GM23248 (cell line): ENCODE measurements at places on chromosomes 6 and 20.

DNA sequence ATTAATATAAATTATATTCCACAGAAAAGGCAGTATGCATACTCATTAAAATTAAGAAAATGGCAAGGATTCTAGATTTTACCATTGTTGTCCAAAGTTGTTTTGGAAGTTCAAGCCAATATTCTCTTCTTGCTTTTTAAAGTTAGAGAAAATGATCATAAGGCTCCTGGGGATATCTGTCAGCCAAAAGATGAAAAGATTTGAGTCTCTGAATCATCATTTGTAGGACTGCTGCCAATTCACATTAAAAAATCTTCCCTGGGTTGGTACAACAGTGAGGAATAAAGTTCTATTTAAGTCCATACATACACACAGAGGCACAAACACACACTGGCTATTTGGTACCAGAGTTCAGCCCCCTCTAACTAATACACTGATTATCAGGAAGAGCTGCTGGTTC, 620.1 kb downstream of the COL12A1 start:
- DNase-seq, result peak; percentile 43

DNA sequence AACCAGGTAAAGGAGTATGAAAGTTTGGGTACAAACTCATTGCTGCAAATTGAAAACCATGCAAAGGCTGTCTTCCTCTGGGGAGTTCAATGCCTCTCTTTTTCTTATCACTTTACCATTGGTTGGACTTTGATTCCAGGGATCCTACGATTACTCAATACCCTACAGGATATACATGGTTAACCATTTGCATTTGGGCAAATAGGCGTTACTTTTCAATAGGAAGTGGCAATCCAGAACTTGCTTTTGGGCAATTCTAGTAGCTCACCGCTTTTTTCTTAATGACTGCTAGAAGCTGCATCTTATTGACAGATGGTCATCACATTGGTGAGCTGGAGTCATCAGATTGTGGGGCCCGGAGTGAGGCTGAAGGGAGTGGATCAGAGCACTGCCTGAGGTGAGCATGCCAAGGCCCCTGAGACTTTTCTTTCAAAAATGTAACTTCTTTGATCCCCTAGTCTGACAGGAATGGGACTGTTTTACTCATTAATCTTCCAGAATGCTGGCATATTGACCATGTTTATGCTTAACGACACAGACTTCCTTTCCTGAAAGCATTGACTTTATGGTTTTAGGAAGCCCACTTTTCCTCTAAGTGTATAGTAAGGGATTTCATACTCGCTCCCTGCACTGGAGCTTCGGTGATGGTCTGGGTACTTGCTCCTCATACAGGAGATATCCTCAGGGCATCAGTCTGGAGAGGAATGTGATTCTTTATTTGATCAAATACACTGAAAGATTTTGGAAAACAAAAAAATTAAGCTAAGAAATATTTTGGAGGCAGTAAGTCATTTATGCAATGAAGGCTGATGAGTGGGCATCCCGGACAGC, at the start of gene CCR6:
CCR6 (plus strand) TSS at position 270 of the 831 bp plus-strand sequence. CDS start 13,039 bp downstream, outside the sequence.
- no peak for DNase-seq

DNA sequence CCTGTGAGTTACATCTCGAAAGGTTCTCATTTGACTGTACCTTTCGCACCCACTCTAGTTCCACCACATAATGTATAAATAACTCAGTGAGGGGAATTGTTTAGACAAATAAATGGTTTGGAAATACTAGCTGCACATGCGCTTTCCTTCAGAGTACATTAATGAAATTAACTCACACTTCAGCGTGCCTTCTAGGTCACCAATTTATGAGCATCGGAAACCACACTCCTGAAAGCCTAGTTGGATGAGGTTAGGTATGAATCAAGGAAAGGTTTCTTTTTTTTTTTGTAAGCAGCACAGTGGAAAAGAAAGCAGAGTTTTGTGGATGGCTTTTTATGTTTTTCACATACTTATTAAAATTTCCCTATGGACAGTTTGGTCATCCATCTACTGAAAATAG, 247.8 kb upstream of the TCF21 start:
- peak; percentile 39 for DNase-seq

GRCh38 chr20:1874450-1875182, 20.6 kb upstream of the SIRPA start:
- no peak for DNase-seq

DNA sequence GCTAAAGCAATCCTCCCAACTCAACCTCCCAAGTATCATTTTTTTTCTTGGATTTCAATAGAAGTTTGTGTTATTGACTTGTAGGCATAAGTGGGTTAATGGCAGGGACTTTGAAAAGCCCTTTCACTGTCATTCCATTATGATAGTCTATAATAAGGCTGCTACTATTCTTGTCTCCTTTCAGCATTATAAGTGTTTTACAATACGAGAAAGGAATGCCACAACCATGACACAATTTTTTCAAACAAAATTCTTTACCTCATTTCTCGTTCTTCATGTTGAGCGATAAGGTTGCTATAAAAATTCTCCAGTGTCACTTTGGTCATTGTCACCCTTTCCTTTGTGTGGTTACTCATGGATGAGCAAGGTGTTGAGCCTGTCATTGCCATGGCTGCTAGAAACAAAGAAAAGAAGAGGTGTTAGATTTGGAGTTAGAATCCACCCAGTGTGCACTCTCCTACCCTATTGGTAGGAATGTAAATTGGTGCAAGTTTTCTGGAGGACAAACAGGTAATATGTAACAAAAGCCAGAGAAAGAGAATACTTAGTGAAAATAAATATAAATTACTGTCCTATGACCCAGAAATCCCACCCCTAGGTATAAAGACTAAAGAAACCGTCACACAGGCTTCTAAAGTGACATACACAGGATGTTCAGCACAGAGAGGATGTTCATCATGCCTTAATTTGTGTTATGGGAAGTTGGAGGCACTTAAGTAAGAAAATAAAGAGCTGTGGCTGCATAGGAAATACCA, 7.3 kb downstream of the STK38 start:
- no peak for DNase-seq

- no peak for DNase-seq
These were observed 93.3 kb upstream of the MYLIP start for GRCh38 chr6:16035488-16036080.

GRCh38 chr20:33034115-33034514, 2.7 kb downstream of the BPIFB6 start:
- DNase-seq, result no peak

DNA sequence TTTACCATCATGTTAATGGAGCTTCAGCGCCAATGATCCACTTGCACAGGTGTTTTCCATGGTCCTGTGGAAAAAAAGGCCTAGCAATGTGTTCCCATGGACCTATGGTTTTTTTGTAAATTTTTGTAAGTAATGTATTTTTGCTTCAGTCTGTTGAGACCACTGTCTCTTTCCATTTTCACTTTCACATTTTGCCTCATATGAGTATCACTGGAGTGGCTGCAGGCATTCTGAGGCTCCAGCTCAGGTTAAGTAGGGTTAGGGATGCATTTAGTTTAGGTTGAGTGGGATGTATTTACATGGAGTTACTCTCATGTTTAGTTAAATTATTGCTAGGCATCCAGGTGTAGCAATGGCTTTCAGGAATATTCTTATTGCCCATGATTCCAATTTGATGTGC, 19.2 kb upstream of the LMBRD1 start:
- no peak for DNase-seq

- DNase-seq, result no peak
These were observed 37.3 kb upstream of the MLN start for GRCh38 chr6:33841070-33841469.

GRCh38 chr6:130968476-130968875, 94.6 kb downstream of the EPB41L2 start:
- DNase-seq, result peak; percentile 46

DNA sequence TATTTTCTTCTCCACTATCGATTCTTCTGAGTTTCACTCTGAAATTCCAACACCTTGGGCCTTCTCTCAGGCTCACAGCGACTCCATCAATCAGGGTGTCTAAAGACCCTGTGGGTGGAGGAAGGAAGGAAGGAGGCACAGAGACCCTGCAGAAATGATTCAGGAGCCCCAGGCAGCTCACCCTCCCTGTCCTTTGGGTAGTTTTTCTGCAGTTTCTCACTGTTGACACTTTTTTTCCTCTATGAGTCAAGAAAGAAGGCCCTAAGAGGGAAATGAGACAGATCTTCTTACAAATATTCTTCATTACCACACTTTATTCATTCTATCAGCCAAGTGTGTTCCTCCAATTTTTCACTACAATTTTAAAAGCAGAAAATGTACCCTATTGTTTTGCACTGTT, 34.2 kb upstream of the TBXT start:
- DNase-seq, result no peak

DNA sequence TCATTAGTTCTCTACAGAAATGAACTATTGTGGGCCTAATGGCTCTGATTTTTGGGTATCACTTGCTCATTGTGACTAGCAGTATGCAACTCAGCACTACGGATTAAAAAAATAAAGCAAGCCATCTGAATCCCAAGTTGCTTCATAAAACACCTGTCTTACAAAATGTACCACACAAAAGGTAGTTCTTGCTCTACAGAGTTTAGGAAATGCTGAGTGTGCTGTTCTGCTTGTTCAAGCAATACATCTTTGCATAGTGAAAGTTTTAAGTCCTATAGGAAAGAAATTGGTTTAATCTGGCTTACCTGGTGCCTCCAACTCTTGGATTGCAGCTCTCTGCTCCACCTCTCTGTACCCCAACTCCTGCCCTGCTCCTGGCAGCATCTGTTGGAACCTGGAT, 266.7 kb upstream of the AGPAT4 start:
- no peak for DNase-seq

- DNase-seq, result no peak
These were observed 32.7 kb downstream of the TGM2 start for GRCh38 chr20:38132156-38132909.

- no peak for DNase-seq
These were observed 904.1 kb upstream of the MANEA start for GRCh38 chr6:94673251-94673650.

GRCh38 chr6:159691963-159692287, 1.1 kb downstream of the SOD2 start:
- peak; percentile 3 for DNase-seq

GRCh38 chr6:144657691-144658090, 372.6 kb downstream of the UTRN start:
- no peak for DNase-seq

- DNase-seq, result peak; percentile 18
These were observed 8.2 kb downstream of the NCOA7 start for GRCh38 chr6:125798734-125799508.

- DNase-seq, result no peak
These were observed 192.7 kb upstream of the SLC35B3 start for GRCh38 chr6:8628063-8628462.

DNA sequence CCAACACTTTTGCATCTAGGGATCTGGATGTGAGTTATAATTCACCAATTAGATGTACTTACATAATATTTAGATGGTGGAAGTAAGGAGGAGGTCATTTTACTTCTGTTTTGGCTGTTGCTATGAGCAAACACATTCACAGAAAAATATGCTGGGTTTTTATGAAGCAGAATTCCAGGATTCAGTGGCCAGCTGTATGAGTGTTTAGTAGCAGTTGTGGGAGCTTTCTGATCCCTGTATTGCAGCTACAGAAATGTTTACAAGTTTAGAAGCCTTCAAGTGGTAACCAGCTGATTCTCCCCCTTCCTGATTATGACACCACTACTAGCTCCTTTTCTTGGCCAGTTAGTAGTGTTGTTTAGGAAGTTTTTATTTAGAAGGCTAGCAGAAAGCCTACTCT, 177.0 kb downstream of the TENT5A start:
- peak; percentile 26 for DNase-seq

GRCh38 chr6:133707456-133707855, 181.5 kb upstream of the TCF21 start:
- DNase-seq, result peak; percentile 91

GRCh38 chr6:57094689-57095088, 4.7 kb downstream of the ZNF451 start:
- DNase-seq, result no peak

DNA sequence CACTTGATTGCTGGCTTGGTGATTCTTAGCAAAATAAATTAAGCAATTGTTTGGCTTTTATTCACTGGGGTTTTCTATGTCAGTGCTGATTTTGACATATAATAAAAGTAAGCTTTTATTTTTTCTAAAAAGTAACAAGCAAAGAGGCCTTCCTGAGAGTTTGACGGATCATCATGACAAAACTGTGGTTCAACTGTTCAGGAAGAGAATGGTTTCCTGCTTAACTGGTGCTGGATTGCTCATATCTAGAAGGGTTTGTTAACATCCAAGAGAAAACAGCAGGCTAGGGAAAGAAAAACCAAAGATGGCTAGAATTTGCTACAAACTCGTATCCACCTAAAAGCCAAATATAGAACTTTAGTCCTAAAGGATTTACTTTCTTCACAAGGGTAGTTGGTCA, 21.2 kb downstream of the SERPINB1 start:
- peak; percentile 1 for DNase-seq

DNA sequence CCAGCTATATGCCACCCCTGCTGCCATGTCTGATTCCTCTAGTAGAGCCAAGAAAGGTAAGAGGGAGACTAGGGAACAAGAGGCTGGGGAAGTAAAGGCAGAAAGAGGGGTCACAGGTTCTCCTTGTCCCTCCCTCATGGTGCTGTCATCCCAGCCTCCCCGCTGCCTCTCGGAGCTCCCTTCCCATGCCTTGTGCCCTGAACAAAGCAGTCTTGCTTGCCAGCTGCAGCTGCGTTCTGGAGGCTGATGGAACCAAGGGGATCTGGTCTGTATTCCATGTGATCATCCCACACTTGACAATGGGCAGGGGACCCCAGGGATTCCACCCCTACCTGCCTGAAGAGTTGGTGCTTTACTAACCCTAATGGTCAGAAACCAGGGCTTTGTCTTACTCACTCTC, 61.4 kb downstream of the DAAM2 start:
- no peak for DNase-seq

GRCh38 chr20:1861347-1861976, 33.7 kb upstream of the SIRPA start:
- DNase-seq, result peak; percentile 88

- no peak for DNase-seq
These were observed 14.5 kb downstream of the TFAP2A start for GRCh38 chr6:10400330-10400729.

DNA sequence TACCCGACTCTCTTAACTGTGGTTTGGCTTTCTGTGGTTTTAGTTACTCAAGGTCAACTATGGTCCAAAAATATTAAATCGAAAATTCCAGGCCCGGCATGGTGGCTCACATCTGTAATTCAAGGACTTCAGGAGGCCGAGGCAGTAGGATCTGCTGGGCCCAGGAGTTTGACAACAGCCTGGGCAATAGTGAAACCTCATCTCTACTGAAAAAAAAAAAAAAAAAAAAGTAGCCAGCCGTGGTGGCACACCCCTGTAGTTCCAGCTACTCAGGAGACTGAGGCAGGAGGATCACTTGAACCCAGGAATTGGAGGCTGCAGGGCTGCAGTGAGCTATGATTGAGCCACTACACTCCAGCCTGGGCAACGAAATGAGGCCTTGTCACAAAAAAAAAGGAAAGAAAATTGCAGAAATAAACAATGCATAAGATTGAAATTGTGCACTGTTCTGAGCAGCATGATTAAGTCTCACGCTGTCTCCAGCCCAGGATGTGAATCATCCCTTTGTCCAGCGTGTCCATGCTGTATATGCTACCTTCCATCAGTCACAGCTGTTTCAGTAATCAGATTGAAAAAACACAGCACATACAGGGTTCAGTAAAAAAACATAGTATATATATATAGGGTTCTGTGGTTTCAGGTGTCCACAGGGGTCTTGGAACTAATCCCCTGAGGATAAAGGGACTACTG, 40.7 kb downstream of the RGS17 start:
- peak; percentile 89 for DNase-seq

- DNase-seq, result peak; percentile 57
These were observed 17.5 kb upstream of the CEP85L start for GRCh38 chr6:118668761-118669385.
